ENCODE measurements at places on chromosomes 7 and 10.
A peak's percentile ranks its signal among the peaks of the same experiment; 100 is the strongest.

DNA sequence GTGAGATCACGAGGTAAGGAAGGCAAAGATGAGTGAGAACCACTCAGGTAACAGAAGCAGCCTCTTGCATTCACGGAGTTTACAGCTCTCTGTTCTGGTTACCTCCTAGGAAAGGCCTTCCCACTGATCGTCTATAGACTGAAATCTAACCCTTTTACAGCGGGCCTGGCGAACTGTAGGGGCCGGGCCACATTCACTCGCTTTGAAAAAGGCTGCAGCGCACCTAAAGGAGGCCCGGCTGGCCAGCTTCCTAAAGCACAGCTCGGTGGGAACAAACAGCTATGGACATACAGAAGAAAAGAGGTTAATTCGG, 565 bp downstream of the ATP5MK start:
- no peak for DNase-seq

DNA sequence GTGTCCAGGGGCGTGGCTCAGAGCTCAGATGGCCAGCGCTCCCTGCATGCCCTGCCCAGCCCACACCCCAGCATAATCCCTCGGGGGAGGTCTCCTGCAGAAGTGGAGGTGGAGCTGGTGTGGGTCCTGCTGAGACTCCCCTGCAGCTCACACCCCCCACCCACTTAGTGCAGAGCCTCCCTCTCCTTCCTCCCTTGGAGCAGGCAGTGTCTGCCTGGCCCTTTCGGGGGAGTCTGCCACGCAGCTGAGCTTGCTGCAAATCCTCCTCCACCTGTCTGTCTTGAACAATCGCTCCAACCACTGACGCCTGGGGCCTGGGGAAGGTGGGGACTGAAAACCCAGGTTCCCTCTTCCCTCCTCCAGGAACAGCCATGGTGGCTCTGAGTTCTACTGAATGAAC, 219.7 kb upstream of the PPP2R2D start:
- DNase-seq, result no peak

DNA sequence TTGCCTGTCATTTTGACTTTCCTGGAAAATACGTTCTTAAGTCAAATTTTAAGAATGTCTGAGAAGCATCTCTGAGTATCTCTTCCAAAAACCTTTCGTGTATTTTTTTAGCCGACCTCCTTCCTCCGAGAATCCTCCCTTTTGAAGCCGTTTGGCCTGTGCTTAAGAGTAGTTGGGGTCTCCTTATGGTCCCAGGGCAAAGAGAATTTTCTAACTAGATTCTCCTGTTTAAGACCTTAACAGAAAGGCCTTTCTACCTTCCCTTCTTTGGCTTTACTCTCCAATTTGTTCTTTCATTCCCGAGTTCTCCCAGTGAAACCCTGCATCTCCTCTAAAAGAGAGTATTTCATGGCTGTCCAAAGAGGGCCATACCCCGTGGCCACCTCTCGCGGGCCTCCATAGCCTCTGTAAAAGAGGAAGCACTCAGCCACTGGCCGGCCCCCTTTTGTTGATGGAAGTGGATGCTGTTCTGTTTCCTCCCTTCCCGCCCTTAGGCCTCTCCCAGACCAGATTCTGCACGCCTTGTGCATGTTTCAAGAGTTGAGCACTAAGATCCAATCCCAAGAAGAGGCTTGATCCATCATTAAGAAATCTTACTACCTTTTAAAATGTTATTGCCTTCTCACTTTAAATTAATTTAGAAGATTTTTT, 6.6 kb upstream of the FEZF1 start:
- DNase-seq, result no peak

DNA sequence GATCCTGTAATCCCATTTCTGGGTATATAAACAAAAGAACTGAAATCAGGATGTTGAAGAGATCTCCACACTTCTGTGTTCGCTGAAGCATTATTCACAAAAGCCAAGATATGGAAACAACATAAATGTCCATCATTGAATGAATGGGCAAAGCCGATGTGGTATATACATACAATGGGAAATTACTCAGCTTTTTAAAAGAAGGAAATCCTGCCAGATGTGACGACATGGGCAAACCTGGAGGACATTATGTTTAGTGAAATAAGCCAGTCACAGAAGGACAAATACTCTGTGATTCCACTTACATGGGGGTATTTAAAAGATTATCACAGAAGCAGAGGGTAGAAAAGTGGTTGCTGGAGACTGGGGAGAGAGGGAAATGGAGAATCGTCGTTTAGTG, 23.9 kb upstream of the FAM107B start:
- DNase-seq, result no peak

GRCh38 chr10:28906011-28906411, 228.7 kb downstream of the BAMBI start:
- DNase-seq, result no peak

DNA sequence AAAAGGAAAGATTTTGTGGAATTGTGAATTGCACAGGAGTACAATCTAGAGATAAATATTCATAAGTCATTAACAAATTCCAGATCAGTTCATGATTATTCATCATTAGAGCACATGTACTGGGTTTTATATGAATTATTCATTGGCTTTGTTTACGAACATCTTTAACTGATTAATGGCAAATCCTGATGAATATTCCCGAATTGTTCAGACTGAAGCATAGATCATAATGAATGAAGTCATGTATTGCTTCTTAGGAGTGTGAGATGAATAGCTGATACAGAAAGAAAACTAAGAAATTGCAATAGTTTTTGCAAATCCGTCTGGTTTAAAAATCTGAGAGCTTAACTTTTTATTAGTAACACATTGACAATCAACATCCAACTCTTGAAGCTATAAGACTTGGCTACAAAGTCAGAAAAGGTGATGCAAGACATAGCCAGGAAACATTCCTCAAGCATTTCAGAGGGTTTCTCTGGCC, 183.6 kb upstream of the DGKB start:
- no peak for DNase-seq

- DNase-seq, result no peak
Measured at GRCh38 chr10:123797813-123798212, 93.8 kb downstream of the CPXM2 start.

DNA sequence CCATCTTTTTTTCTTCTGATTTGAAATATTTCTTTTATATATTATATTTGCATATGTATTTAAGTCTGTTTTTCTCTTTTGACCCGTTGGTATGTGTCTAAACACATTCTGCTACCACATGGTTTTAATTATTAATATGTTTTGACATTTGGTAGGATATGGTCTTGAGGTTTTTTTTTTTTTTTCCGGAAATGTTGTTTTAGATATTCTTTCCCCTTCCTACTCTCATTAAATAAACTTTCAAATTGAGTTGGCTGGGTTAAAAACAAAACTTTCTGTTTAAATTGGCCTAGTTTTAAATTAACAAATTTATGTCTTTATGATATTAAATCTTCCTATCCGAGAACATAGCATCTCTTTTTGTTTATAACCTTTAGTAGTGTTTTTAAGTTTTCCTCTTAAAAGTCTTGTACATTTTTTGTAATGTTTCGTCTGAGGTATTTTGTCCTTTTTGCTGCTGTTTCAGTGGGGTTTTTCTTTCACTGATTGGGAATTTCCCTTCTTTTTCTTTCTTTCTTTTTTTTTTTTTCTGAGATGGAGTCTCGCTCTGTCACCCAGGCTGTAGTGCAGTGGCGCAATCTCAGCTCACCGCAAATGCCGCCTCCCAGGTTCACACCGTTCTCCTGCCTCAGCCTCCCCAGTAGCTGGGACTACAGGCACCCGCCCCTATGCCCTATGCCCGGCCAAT, 25.4 kb downstream of the STAM start:
- peak; percentile 43 for DNase-seq

DNA sequence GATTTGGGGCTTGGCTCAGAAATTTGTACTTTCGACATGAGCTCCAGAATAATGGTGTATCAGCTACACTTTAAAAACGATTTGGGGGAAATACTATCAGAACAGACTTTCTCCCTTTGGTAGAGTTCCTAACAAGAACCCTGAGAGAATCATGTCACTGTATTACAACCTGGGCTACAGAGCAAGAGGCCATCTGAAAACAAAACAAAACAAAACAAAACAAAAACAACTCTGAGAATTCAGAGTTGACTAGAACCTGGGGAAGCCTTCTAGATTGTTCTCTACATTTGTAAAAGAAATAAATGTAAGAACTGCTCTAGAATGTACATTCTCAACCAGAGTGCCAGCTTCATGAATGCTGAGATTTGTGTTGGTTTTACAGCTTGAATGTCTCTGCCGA, 262.6 kb upstream of the SEMA3D start:
- DNase-seq, result no peak

GRCh38 chr7:107068156-107068555, 23.7 kb downstream of the PRKAR2B start:
- no peak for DNase-seq

DNA sequence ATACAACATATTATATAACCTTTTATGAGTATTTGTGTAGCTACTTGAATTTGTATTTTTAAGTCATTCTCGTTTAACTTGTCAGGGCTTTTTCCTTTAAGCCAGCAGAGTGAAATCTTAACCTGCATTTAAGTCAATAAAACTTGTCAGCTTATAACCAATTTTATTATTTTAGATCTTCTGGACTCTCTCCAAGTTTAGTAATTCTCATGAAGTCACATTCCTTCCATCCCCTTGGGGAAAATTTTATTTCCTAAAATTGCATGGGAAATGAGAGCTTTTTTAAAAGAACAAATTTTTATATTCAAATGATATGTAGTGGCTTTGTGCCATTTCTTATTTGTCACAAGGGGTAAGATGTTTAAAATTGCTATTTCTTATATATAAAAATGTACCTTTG, 74.0 kb downstream of the SEPTIN7 start:
- DNase-seq, result no peak

GRCh38 chr7:130444751-130445407, 4.1 kb upstream of the CEP41 start:
- DNase-seq, result no peak

- no peak for DNase-seq
Measured at GRCh38 chr10:26637521-26638275, 59.8 kb upstream of the PDSS1 start.

GRCh38 chr10:120415709-120416330, 41.2 kb upstream of the PLPP4 start:
- DNase-seq, result no peak

DNA sequence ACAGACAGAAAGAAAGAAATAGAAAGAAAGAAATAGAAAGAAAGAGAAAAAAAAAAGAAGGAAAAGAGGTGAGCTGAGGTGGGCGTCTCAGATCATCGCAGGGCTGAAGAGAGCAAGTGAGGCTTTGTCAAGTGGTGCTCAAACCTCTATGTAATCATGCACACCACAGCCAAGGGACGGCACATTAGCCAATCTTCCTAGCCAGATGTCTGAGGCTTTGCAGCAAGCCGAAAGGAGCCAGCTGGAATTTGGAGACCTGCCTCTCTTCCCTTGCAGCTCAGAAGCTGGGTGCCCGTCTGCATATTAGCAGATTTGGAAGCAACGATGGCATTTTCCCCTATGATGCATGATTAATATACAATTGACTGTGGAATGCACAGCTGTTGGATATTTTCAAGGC, 52.5 kb downstream of the ADRA2A start:
- no peak for DNase-seq

- DNase-seq, result no peak
Measured at GRCh38 chr7:28168393-28169158, 12.0 kb downstream of the JAZF1 start.

DNA sequence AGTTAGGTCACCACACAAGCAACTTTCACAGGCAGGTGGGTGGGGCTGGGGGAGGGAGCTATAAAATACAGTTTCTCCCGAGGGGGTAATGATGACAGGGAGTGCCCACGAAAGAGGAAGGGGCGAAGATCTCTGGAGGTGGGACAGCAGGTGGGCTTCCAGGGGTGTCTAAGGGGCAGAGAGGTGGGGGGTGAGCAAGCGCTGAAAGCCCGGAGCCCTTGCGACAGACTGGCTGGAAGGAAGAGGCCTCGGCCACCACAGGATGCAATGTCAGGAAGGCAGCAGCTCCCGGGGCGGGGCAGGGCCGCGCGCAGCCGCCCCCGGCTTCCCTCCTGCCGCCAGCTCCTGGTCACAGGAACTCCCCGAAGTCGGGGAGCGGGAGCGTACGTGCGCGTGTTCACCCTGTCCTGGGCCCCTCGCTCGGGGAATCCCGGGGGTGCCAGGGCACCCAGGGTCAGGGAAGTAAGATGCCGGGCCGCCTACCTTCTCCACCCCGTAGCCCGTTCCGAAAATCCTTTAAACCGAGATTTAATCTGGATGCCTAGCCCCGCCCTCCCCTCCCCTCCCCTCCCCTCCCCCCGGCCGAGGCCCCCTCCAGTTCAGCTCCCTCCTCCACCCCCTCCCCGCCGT, 105.2 kb upstream of the PPIF start:
- DNase-seq, result peak; percentile 43

GRCh38 chr10:77692782-77693181, 55.2 kb upstream of the KCNMA1 start:
- no peak for DNase-seq

- no peak for DNase-seq
Measured at GRCh38 chr7:31545549-31545948, 31.7 kb downstream of the ITPRID1 start.

DNA sequence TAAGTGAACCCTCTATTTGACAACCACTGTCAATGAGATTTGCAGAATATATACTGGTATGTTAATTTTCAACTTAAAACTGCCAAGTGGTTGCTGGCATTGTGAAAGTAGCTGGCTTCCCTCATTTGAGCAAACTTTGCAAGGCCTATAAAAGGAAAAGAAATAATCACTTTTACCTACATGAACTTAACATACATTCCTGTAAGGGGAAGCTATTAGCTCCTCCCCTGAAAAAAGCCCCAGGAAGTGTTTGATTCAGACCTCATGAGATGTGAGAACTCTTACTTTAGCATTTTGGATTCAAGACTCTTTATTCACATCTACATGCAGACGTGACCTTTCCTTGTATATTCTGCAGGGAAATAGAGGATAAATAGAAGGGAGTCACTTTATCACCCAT, 175.6 kb downstream of the OTUD1 start:
- no peak for DNase-seq

DNA sequence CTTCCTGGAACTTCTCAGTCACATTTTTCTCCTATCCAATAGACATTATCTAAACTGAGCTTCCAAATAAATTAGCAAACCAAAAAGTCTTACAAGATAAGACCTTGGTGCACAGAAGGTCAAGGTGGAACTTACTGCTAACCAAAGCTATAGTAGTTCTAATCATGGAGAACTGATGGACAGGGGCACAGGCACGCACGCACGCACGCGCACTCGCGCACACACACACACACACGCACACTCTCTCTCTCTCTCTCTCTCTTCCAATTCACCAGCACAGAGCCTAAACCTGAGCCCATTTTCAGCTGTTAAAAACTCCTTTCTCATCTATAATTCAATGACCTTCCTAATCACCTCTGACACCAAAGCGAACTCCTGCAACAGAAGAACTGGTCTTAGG, 7.5 kb downstream of the FGFR2 start:
- DNase-seq, result no peak

Data from CD4-positive, alpha-beta T cell treated with Interleukin-6 for 4 hours (primary cell).